ENCODE measurements at places on chromosomes 7 and 10. TPM values are rescaled to one million over a fixed set of nuclear protein-coding genes. Genes with fewer than 3 reads are reported as not detected.
A peak's percentile ranks its signal among the peaks of the same experiment; 100 is the strongest.

DNA sequence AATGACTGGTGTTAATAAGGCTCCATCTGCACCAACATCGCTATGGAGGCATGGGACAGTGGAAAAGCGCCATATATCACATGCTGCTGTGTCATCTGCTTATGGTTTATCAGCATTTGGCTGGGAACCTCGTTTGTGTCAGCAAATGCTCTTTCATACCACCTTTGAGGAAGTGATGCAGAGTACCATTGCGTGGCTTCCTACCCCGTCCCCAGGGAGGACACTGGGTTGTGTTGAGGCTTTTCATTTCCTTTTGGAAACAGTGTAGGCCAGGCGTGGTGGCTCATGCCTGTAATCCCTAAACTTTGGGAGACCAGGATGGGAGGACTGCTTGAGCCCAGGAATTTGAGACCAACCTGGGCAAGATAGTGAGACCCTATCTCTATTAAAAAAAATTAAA, 6.8 kb downstream of the TACR2 start:
- peak; percentile 25 for DNase-seq
- no peaks in the 10 kb centered on the region for H3K27me3 ChIP-seq
- H3K4me1 ChIP-seq = peaks cover 28% of the 10 kb centered on the region
- no peaks in the 10 kb centered on the region for H3K36me3 ChIP-seq
- H3K4me3 ChIP-seq = no peak overlapping the region

UCN3 gene
- total RNA-seq = not detected

SPDYE2 gene
- not detected for total RNA-seq

SDK1 gene
- total RNA-seq = 10.9 TPM

RTKN2 gene
- total RNA-seq = 3.4 TPM

FAM25A gene
- total RNA-seq = not detected

DNA sequence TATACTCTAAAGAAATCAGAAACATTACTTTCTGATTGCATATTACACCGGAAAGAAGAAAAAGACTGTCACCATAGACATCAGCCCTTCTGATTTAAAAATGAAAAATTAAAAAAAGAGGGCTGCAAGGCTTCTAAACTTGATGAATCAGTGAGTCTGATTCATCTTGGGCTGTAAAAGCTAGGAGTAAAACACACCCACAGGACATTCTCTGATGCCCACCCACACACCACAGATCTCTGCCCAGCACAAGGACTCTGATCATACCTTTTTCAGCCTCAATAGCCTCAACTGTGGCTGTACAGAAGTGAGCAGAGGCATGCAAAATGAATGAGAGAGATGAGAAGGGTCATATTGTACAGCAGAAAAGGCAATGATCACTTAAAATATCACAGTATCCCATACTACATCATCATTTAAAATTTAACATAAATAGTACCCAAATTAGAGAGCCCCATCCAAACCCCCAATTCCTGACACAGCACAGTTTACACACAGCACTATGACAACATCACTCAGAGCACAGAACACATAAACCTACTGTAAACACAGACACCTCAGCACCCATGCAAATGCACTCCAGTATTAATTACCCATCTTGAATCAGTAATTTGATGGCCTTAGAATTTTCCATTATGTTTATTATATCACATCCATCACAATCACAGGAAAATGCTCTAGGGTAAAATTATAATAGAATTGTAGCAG, 6.4 kb upstream of the MSS51 start:
- H3K4me1 ChIP-seq = peaks cover 14% of the 10 kb centered on the region
- H3K27me3 ChIP-seq = no peaks in the 10 kb centered on the region
- peak overlapping the region; percentile 41 for H3K27ac ChIP-seq
- H3K4me3 ChIP-seq = no peak overlapping the region

GPR22 gene
- not detected for total RNA-seq

DNA sequence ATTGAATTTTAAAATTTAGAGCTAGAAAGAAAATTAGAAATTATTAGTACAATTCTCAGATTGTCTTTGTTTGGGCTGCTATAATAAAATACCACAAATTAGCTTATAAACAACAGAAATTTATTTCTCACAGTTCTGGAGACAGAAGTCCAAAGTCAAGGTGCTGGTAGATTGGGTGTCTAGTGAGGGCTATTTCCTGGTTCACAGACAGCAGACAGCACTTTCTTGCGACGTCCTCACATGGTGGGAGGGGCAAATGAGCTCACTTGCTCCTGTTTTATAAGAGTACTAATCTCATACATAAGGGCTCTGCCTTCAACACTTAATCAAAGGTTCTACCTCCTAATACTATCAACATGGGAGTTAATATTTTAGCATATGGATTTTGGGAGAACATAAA, 134.1 kb downstream of the MDFIC start:
- H3K4me1 ChIP-seq = peaks cover 6% of the 10 kb centered on the region
- H3K4me3 ChIP-seq = no peak overlapping the region
- no peak overlapping the region for H3K27ac ChIP-seq
- H3K36me3 ChIP-seq = no peaks in the 10 kb centered on the region
- H3K27me3 ChIP-seq = no peaks in the 10 kb centered on the region

Data from chondrocyte (in vitro differentiated cells).